Stimulated activated naive CD4-positive, alpha-beta T cell (primary cell): ENCODE measurements at places on chromosomes 13 and 19.

DNA sequence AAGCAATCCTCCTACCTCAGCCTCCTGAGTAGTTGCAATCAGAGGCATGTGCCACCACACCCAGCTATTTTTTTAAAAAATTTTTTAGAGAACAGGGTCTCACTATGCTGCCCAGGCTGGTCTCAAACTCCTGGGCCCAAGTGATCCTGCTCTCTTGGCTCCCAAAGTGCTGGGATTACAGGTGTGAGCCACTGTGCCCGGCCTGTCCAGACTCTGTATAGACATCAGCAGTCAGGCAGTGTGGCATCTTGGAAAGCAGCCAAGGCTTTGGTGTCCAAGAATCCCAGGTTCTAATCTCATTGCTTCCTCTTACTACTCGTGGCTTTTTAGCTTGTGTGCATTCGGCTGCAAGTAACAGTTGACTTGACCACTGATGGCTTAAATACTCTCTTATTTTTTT is 43.4 kb downstream of the BICRA start:
- no peak for DNase-seq

- DNase-seq, result no peak
Observed at GRCh38 chr19:55176076-55176475, 4.0 kb downstream of the SYT5 start.

DNA sequence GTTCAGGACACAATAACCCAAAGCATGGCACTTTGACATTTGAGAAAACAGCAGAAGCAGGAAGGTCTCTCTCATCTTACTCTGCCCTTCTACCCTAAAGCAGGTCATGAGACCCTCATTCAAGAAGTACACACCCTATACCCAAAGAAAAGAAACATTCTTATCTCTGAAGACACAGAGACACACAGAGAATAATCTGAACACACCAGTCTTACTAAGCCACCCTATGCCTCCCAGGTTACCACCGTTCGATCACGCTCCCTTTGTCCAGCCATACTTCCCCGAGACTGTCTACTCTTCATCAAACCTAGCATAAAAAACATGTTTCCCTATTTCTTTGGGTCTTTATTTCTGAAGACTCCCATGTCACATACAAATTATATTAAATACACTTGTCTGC is 66.5 kb upstream of the ANKRD10 start:
- DNase-seq, result no peak

GRCh38 chr19:28394725-28395124 is 818.2 kb downstream of the UQCRFS1 start:
- DNase-seq, result no peak

GRCh38 chr19:11325544-11325943 is 13.9 kb downstream of the RAB3D start:
- no peak for DNase-seq

GRCh38 chr13:65926750-65927171 is 1303.4 kb downstream of the PCDH9 start:
- no peak for DNase-seq

DNA sequence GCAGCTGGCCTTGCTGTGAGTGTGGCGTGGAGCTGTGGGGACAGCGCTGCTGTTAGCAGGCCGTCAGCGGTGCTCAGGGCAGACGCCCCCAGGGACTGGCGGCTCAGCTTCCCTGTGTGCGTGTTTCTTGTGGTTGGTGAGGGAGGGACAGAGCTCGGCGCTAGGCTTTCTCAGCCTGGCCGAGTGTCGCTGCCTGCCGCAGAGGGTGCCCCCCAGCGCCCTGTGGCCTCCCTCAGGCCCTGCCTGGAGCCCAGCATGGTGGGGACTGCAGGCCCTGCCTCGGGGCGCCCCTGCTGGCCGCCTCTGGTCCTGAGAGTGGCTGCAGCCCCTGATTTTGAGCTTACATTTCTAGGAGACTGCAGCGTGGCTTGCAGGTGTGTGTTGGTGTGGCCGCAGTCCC is 35.5 kb downstream of the DOT1L start:
- no peak for DNase-seq

DNA sequence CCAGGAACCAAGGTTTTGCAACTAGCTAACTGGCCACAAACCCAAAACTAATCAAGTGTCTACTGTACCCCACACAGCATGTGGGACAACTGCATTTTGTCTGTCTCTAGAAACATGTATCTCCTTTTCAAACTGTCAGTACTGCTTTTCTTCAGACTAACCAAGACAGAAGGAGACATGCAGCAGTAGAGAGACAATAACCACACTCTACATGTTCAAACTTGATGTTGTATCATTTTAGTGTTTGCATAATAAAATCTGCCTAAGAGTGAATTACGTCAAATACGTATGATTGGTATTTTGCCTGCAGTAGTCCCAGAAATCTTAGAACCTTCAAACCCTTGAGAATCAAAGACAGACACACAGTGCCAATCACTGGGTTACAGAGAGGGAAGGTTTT is 22.0 kb upstream of the FREM2 start:
- DNase-seq, result no peak
